Activated B cell treated with CpG ODN at 0.5 μM for 24 hours (primary cell): ENCODE measurements at places on chromosomes 7 and 10.

DNA sequence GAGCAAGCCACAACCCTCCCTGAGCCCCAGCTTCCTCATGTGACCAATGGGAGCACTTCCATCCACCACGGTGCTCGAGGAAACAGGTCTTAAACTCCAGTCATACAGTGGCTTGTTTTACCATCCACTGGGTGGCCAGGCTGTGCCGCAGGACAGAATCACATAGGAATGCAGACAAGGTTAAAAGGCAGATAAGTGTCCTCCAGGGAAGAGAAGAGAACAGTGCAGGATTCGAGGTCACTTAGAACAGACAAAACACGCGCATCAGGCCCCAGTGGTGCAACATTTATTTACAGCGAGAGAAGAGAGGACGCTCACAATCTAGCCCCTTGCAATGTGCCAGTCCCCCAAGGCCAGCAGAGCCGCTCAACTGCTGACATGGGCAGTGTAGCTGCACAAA lies 92.8 kb downstream of the TMEM130 start:
- DNase-seq = no peak

DNA sequence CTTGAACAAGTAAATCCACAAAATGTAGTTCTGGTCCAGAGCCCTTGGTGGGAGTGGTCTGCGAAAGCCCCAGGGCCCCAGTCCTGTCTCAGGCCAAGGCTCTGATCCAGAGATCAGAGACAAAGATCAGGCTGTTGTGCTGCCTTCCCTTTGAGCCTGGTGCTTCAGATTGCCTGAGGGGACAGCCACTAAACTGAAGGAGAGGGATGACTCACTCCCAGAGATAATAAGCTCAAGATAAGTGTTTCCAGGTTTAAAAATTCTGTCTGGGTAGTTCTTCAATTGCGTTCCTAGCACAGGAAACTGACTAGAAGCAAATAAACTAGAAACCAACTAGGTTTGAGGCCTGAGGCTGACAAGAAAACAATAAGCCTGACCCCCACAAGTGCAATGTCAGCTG lies 190.2 kb downstream of the RAMP3 start:
- no peak for DNase-seq

DNA sequence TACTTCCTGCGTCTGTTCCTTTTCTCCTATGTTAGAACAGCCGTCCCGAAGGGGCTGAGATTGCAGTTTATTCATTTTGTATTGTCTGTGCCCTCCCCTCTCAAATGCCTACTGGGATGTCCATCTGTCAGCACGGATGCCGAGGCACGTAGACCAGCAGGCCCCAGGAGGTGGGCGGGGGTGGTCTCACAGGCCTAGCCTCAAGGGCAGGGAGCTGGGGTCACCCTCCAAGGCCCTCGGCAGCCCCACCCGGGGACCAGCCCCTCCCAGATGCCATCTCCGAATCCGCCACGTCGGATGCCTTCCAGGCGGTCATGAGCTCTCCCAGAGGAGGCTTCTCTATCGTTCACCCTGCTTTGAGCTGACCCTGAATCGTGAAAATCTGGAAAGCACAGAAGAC lies 59.7 kb downstream of the ELFN1 start:
- no peak for DNase-seq

GRCh38 chr10:34024282-34024681 lies 689.8 kb upstream of the NRP1 start:
- no peak for DNase-seq

- no peak for DNase-seq
Observed at GRCh38 chr7:69002416-69002815, 595.9 kb upstream of the AUTS2 start.

DNA sequence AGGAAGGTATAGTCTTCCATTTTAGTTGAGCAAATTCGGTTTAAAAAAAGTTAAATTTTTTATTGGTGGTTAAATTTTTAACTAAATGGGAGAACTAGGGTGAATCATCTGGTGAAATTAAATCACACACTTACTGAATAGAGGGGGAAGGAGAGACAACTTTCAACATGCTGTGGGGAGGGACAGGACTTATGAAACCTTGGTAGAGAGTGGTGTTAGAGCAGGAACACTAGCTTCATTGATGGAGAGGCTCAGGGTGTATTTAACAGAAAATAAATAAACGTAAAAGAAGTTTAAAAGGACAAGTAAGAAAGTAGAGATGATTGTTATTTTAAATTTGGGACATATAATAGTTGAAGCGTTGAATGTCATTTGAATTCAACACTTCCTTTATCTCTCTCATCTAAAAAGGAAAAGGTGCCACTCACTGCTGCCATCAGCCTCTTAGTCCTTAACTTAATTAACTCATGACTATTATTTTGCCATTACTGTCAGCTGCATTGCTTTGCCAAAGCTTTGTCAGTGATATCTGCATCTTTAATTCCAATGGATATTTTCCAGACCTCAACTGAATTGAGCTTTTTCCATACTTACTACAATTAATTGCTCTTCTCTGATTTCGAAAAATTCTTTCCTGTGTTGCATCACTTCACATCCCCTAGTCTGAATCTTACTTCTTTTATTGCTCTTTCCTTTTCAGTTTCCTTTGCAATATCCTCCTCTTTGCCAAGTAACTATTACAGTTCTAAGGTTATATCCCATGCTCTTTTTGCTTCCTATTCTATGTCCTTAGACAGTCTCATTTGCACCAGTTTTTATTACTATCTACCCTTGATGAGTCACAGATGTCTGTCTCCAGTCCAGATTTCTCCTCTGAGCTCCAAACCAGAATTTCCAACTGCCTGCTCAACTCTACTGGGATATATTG lies 71.7 kb downstream of the GNAT3 start:
- DNase-seq = no peak

- DNase-seq = no peak
Observed at GRCh38 chr7:5380350-5381070, 43.1 kb downstream of the TNRC18 start.

- DNase-seq = no peak
Observed at GRCh38 chr7:76011442-76011861, 17.1 kb upstream of the TMEM120A start.

DNA sequence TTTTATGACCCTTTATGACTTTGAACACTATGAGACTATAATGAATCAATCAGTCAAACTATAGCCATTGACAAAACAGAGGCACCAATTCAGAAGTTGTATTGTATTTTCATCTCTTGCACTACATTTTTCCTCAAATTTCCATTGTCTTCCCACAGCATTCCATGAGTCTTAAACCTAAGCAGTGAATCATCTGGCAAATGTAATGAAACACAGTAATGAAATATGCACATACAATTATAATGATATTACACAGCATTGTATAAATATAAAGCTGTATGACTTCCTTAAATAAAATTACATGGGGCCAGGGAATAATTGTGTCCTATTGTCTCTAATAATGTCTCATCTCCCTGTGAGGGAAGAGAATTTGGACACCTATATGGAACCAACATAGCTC lies 45.0 kb downstream of the VWDE start:
- no peak for DNase-seq

- DNase-seq = no peak
Observed at GRCh38 chr10:98373260-98374040, 41.5 kb downstream of the PYROXD2 start.

- DNase-seq = no peak
Observed at GRCh38 chr10:52454491-52454890, 140.4 kb downstream of the DKK1 start.

- DNase-seq = no peak
Observed at GRCh38 chr10:44424298-44424697, 39.4 kb upstream of the CXCL12 start.

- no peak for DNase-seq
Observed at GRCh38 chr7:150356265-150356897, 12.2 kb upstream of the REPIN1 start.

GRCh38 chr10:4541292-4541691 lies 284.7 kb upstream of the AKR1E2 start:
- no peak for DNase-seq

GRCh38 chr7:46576950-46577349 lies 655.9 kb upstream of the IGFBP3 start:
- no peak for DNase-seq

DNA sequence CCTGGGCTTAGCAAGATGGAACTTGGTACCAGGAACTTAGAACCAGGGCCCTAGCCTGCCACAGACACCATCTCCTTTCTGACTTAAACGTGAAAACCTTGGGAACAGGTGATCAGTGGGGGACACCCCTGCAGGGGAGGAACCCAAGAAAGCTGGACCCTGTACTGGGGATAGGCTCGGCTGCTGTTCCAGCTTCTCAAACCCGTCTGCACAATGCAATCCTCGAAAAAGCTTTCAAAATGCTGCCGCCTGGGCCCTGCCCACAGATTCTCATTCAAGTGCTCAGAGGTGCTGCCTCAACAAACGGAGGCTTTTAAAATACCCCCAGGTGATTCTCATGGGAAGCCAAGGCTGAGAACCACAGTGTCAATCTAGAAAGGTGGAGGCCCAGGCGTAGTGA lies 169.7 kb downstream of the ARHGAP21 start:
- DNase-seq = no peak

- DNase-seq = peak; percentile 69
Observed at GRCh38 chr7:116210345-116211005, at the start of gene TES. Gene TES, plus strand, starts transcription at chr7:116210539. Its CDS starts 169 bp downstream, at chr7:116210708.

- no peak for DNase-seq
Observed at GRCh38 chr10:22701132-22701826, 13.1 kb downstream of the PIP4K2A start.

DNA sequence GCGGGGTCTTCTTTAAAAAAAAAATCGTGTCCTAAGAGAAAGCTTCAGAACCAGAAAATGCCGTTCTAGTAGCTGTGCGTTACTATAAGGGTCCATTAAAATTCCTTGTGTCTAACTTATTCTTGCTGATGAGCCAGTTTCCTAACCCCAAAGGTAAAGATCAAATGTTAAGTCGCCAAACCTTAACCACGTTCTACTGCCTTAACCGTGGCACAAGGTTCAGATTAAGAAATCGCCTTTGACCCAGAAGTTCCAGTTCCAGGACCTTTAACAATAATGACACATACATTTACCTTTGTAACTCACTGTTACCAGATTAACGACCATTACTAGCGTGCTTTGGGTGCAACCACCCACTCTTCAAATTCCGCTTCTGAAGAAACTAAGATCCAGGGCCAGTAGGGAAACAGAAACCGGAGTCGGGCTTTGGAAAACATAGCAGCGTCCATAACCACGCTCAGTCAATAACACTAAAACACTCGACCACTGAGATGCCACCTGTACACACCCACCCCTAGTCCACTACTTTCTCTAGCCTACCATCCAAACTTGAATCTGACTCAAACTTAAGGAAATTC lies 620 bp downstream of the BET1 start:
- DNase-seq = no peak

- no peak for DNase-seq
Observed at GRCh38 chr7:108096996-108097395, 33.2 kb downstream of the LAMB4 start.

DNA sequence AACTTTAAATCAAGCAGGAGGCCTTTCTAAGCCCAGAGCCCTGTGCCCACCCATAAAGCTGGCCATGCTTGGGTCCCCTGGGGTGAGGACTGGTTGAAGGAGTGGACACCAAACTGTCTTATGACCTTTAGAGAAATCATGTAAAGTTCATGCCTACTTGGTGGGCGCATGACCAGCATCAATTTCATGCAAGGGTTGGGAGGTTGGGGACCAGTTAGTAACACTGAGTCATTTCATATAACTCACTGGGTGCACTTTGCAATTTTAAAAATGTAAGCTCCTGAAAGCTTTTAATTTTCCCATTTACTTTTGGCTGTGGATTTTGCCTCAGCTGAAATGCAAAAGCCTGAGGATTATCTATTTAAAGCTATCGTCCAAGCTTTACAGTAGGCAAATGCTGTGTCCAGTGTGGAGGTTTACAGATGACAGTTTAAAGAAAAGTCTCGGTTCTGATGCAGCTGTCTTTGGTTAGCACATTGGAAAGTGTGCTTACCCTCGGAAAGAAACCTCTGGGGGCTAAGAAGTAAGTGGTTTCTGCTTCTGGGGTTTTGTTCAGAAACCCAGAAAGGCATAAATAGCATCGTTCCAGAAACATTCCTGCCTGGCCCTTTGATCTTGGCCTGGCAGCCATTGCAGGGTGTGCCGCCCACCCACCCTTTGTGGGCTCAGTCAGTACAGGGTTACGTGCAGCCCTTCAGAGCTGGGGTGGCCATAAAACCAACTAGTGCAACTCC lies 48.8 kb upstream of the CHST15 start:
- no peak for DNase-seq

- DNase-seq = no peak
Observed at GRCh38 chr7:3439333-3440030, 138.4 kb downstream of the SDK1 start.

- DNase-seq = no peak
Observed at GRCh38 chr7:157462419-157462771, 125.6 kb downstream of the DNAJB6 start.

- DNase-seq = no peak
Observed at GRCh38 chr10:108104551-108105156, 940.1 kb upstream of the SORCS1 start.

DNA sequence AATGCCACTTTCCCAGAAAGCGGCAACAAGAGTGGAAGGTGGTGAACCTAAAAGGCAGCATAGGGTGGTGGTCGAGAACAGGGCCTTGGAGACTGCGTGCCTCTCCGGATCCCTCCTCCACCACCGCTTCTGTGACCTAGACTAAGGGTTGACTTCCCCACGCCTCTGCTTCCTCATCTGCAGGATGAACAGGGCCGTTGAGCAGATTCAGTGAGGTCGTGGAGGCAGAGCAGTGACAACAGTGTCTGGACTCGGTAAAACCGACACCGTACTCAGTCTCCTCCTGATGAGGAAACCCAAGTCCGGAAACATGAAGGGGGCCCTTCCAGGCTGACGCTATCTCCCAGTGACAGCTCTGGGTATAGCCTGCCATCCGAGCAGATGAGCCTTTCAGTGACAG lies 162.6 kb downstream of the CELF2 start:
- DNase-seq = no peak

- DNase-seq = no peak
Observed at GRCh38 chr10:47383261-47384147, 589 bp downstream of the ZNF488 start.

DNA sequence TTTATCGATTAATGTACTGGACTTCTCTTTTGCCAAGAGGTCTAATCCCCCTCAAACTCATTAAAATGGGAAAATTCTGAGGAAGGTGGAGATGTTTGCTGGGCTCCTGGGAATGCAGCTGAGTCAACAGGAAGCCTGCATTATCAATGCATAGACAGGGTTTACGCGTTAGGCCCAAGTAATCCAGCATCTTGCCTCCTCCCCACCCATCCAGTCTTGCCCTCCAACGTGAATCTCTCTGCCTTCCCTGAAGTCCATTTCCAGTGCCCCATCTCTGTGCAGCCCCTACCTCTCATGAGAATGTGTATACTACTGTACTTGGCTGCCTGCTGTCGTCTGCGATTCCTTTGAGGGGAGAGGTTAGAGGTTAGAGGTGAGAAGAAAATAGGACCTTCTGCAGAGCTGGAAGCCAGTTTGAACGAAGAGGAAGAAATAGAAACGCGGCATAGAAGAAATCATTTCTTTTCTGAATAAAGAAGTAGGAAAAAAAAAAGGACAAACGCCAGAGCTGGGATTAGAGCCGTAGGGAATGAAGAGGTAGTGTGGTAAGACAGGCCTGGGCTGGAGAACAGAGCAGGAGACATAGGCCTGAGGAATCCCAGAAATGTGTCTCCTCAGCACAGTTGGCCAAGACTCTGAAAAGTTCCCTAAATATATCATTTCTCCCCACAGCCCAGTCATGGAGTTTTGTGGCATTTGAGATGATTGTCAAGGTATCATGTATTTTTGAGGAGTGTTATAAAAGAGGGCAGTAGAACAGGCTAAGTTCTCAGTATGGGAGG lies 75.6 kb downstream of the MYOF start:
- DNase-seq = no peak
